ENCODE measurements at places on chromosomes 5 and 9.

DNA sequence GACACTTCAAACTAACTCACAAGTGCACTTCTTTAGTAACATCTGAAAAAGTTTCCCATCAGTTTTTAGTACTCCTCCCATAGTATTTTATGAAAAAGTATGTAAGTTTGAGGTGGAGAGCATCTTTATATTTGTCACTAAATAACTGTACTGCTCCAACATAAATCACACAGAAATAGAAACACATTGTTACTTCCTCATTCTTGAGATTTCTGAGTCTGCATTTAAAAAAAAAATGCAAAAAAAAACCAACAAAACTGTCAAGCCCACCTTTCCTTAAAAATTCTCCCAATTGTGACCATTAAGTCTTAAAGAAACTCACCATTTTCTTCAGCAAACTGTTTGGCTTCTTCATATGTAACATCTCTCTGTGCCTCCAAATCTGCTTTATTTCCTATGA is 18.7 kb downstream of the RAB14 start:
- no peak for DNase-seq

- DNase-seq, result no peak
These were observed 77.7 kb downstream of the EBF1 start for GRCh38 chr5:159021901-159022556.

DNA sequence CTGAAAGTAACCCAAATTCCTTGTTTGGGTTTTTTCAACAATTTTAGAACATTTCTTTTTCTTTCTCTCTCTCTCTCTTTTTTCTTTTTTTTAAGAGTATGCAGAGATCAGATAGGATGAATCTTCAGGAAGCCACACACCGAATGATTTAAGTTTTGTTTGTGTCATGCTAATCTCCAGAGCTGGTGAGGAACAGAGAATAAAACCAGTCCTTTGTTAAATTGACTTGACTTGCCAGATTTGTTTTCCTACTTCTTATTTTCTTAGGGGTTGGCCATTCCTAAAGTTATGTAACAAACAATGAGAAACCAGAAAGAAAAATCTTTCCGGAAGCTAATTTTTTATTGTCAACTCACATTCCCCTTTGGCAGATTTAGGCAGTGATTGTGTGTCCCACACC is 1669.3 kb upstream of the CDH6 start:
- DNase-seq, result no peak

DNA sequence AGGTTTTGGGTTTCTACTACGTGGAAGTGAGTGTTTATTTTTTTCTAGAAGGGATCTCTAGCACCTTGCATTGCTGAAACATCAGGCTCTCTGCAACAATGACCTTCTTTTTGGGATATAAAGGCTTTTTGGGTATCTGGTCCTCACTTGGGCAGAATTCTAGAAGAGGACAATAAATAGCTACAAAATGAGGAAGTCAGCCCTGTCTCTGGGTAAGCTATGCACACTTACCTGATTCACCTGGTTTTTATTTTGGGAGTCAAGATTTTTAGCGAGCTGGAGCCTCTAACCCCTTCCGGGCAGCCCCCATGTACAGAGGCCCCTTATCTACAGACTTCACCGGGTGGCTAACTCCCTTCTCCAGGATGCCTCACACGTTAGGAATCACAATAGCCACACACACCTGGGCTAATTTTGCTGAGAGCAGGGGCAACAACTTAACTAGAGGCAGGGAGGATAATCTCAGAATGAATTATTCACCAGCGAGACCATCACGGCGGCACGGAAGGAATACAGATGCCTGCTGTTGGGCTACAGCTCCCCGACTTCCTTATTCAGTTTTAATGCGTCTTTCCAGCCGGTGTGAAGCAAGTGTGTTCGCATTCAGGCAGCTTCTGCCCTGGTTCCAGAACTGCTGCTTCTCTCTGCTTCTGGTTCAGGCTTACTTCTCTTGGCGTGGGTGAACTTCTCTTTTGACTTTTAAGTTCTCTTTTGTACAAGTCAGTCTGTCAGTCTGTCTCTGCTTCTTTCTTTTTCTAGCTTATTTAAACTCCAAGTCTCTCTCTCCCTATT is 341.0 kb upstream of the PANK3 start:
- no peak for DNase-seq

DNA sequence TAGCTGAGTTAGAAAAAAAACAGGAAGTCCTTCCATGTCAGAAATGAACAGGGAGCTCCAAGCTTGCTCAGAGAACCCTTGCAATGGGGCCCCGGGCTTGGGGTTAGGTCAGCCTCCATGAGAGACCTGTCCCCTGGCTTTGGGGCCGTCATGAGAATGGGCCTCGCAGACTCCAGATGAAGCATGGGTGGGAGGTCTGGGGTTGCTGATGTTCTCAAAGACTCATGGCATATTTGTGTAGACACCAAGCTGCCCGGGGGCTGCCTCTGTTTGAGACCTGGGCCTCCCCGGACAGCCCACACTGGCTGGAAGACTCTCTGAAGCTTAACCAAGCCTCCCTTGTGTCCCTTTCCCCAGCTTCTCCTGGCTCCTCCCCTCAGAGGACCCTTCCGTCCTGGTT is 186.3 kb downstream of the IRX2 start:
- DNase-seq, result no peak

DNA sequence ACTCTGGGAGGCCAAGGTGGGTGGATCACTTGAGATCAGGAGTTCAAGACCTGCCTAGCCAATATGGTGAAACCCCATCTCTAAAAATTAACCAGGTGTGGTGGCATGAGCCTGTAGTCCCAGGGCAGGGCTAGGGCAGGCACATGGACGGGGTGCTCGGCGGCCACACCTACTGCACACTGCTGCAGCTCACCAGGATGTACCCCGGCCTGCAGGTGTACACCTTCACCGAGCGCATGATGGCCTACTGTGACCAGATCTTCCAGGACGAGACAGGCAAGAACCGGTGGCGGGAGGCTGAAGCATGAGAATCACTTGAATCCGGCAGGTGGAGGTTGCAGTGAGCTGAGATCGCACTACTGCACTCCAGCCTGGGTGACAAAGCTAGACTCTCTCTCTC is 3.2 kb downstream of the ST6GALNAC4 start:
- DNase-seq, result no peak

- no peak for DNase-seq
These were observed 22.4 kb downstream of the EFCAB9 start for GRCh38 chr5:172216345-172216744.
